ENCODE measurements at places on chromosomes 6 and 20.

- DNase-seq = no peak
These were observed 37.9 kb upstream of the TGM2 start for GRCh38 chr20:38202982-38203293.

DNA sequence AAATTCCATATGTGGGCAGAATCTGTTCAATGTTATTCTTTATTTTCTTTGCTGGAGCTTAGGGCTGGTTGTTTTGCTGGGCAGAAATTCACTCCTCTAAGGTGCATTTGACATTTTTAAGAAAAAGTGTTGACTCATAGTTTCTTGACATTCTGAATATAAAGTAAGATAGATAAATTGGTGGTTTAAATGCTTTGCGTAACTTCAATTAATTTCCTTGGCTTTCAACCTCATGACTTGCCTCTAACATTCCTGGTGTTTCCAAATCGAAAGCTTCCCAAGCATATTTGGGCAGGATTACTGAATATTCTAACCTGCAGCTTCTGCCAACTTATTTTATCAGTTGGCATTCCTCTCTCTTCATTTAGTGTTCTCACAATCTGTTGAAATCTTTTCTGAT, 718.7 kb upstream of the ADGRB3 start:
- no peak for DNase-seq

- no peak for DNase-seq
These were observed 11.0 kb upstream of the HIVEP1 start for GRCh38 chr6:12001004-12001705.

DNA sequence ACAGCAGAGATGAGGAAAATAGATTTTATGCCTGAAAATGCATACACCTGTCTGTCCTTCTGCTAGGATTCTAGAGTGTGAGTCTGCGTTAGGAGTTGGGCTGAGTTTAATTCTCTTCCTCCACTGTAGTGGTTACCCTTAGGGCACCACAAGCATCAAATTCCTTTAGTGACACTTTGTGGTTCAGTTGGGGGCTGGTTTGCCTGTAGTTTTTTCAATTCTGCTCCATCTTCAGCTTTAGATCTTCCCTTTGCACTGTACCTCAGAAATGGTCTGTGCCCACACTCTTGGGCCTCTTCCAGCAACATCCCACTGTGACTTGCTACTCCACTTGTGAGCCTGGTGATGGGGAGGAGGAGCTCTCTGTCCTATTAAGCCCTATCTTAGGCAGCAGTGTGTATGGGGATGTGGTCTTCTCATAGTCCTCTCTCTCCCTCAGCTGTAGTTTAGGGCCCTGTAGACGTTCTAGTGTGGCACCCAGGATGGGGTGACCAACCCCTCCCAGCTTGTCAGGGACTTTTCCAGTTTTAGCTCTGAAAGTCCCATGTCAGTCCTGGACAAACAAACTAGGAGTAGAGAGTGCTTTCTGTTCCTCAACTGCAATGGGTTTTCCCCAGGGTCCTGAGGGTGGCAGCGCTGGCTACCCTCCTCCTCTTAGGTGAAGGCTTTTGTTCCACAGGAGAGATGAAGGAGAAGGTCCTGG, 19.7 kb upstream of the OGFRL1 start:
- no peak for DNase-seq

DNA sequence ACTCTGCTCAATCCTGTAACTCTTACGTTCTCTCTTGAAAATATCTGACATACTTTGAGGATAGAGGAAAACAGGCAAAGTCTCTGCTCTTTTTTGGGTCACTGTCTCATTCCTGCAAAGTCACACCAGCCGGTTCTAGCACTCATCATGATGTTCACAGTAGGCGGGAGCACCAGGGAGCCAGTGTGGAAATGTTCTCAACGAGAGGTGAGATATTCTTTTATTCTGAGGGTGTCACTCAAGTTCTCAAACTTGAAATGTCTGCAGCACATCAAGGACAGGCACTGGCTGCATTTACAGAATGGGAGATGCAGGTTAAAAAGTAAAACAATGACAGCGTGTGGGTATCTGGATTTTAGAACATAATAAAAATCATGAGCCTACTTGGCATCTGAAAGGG, 714.7 kb downstream of the QKI start:
- DNase-seq = no peak

- peak; percentile 61 for DNase-seq
These were observed 89.1 kb upstream of the CLDN20 start for GRCh38 chr6:155174576-155175211.

DNA sequence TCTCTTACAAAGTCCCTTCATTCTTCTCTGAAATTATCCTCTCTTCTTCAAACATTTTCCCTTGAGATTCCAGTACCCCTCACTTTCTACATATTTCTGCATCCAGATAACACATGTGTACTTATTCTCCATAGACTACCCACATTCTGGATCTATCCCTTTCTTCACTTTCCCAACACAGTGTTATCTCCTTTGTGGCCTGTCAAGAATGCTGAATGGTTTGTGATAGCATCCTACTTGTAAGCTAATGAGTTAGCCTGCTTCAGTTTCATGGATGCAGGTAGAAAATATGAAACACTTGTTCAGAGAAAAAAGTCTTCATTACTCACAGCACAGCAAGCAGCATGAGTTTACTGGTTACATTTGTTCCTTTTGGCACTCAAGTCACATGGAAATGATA, 245.4 kb downstream of the HTR1B start:
- no peak for DNase-seq

DNA sequence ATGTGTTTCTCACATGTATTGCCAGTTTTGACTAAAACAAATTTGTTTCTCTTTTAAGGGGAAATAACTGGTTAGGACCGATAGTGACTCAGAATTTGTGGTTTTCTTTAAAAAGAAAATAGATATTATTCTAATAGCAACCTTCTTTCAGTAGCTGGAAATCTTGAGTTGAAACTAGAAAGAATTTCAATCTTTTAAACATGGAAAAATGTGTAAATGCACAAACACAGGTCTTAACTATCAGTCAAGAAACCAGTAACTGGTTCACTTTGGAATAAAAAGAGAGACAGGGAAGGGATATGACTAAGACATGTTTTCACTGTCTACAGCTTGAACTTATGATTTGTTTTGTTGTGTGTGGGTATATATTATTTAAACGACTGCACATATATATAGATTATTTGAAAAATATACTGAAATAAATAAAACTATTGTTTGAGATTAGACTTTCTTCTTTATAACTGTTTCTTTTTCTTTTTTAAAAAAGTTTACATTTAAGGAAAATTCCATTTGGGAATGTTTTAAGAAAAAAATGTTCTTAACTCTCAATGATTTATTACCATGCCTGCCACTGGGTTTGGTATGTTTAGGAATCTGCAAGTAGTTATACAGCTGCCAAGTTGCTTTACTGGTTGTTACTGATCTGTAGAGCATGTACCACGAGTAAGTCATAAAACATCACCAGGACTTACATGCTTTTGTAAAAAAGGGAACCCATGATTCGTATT, 753.3 kb upstream of the MARCKS start:
- DNase-seq = no peak

DNA sequence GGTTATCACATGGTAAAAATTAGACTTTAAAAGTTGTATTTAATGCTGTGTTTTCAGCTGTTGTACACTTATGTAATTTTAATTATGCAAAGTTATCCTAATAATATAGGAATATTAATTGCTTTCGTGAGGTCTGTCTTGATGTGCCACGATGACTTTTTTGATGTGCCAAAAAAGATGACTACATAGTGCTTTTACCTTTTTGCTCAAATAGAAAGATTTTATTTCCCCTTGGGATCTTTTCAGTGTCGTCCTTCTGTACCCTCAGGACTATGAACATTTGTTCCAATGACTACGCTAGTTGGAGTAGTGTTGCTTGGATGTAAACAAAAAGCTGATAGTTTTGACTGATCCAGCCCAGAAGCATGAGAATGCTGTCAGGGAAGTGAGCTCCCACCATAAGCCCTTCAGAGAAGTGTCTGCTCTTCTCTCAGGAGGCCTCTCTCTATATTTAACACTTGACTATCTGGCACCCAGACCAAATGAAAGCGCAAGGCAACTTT, 1.2 kb upstream of the CD164 start:
- no peak for DNase-seq

GRCh38 chr6:105374010-105374420, 28.9 kb downstream of the PREP start:
- no peak for DNase-seq

DNA sequence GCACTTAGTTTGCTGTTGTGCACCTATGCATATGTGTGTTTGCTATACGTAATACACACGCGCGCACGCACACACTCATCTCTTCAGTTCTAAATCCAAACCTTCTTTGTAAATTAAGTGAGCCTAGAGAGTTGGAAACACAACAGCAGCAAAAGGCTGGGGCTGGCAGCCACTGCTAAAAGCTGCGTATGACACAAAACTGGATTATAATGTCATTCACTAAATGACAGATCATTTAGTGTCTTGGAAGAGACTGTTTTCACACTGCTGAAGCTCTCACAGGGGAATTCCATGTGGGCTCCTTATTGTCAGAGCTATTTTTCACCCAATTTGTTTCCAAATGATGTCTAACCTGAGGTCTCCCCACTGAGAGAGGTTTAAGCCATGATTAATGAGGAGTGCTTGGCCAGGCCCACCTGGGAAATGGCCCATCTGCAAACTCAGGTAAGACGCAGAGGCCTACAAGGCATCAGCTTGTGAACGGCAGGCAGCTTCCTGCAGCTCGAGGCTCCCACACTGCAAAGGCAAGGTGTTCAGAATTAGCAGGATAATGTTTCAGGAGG, 94.2 kb downstream of the OLIG3 start:
- no peak for DNase-seq

DNA sequence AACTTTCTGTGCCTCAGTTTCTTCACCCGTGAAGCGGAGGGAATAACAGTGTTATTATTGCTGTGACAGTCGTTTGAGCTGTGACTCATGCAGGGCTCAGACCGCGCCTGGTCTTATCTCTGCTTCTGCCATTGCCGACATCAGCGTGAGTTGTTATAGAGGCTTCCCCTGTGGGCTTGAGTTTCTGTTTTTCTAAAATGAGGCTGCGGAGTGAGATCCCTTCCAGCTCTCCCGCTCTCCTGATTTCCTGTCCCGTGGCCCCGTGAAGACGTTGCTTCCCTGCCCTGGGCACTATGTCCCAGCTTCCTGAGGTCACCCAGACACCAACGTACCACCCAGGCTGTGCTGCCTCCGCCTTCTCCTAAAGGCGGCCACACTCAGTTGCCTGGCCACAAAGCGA, 278.5 kb downstream of the BMP7 start:
- DNase-seq = no peak

DNA sequence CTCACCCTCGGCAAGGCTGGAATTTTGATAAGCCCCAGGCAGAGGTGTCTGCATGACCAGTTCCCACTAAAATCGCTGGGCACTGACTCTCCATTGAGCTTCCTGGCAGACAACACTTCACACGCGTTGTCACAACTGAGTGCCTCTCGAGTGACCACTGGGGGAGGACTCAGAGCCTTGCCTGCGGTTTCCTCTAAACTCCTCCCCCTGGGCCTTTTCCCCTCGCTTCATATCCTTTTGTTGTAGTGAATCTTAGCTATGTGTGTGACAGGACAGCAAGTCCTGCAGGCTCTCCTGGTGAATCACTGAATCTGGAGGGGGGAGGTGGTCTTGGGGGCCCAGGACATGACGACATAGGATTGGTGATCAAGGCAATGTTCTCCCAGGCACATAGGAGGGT, 670.8 kb downstream of the PRKN start:
- no peak for DNase-seq

- DNase-seq = no peak
These were observed 19.6 kb downstream of the KIF16B start for GRCh38 chr20:16553684-16554083.

- DNase-seq = no peak
These were observed 1.3 kb upstream of the PNISR start for GRCh38 chr6:99426451-99426757.

DNA sequence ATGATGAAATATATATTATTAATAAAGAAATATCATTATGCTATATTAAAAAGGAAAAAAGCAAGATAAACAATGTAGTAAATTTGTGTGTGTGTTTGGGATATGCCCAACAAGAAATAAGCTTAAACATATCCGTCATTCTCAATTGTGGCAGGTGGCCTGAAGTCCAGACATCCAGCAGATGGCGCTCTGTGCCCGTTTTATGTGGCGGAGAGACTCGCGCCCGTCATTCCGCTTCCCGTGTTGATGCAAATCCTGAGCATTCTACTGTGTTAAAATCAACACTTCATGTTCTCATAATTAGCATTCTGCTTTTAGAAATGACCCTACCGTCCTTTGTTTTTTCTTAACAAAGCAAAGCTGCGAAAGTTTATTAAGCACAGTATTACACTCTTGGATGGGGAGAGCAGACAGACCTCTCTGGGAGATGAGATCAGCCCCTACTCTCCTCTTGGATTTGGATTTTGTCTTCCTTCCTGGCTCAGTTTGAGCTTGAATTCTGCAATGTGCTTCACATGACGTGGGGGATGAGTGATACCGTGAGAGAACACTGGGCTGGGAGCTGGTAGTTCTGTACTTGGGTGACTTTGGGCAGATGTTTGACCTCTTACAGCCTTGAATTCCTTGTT, 125.8 kb downstream of the MCHR2 start:
- DNase-seq = peak; percentile 65

- no peak for DNase-seq
These were observed 108.4 kb downstream of the PLCB4 start for GRCh38 chr20:9177278-9177677.

- no peak for DNase-seq
These were observed 48.0 kb upstream of the BCLAF1 start for GRCh38 chr6:136337606-136338005.

DNA sequence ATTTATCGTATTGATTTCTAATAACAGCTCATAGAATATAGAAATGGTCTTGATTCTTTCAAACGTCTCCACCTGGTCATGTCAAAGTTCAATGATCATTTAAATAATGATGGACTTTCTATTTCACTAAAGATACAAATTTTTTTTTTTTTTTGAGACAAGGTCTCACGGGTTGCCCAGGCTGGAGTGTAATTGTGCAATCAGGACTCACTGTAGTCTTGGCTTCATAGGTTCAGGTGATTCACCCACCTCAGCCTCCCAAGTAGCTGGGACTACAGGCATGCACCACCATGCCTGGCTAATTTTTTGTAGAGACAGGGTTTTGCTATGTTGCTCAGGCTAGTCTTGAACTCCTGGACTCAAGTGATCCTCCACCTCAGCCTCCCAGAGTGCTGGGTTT, 25.2 kb downstream of the KLHL31 start:
- DNase-seq = no peak

DNA sequence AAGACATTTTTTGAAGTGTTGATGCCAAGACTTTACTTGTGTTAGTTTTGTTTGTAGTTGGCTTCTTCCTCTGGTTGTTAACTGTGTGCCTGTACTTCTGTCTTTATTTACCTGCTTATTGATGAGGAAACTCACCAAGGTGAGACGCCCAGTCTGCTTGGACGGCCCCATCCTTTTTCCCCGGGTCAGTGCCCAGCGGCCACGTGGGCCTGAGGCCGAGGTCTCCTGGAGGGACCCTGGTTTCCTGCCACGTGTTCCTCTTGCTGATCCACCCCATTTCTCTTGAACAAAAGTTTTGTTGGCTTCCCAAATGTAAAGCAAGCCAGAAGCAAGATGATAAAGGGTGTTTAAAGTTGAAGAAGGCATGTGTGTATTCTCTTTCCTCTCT, 24.8 kb downstream of the DUSP22 start:
- DNase-seq = no peak

DNA sequence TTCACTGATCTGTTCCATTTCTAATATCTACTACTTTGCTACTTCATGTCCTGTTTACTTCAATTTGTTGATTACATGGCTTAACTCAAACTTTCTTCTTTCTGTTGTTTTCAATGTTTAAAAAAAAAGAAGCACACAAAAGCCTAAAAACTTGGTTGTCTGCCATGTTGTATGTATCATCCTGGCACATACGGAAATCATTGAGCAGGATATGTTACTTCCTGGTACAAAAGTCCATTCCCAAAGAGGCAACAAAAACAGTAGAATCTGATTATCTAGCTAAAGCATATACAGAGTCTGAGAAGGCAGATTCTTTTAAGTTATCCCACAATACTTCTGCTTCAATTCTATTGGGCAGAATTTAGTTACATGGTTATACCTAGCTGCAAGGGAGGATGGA, 14.5 kb upstream of the COL12A1 start:
- DNase-seq = no peak
